Mesenteric fat pad (tissue), 1 donor: ENCODE measurements at places on chromosomes 16 and 17. TPM values are rescaled to one million over a fixed set of nuclear protein-coding genes. Genes with fewer than 3 reads are reported as not detected.

The DCUN1D3 gene
- 187 TPM for total RNA-seq

The SSTR5 gene
- not detected for total RNA-seq

The MT4 gene
- total RNA-seq: not detected

The SP6 gene
- total RNA-seq: 1.9 TPM

The KCNJ18 gene
- total RNA-seq: not detected

The KRT15 gene
- not detected for total RNA-seq

The CX3CL1 gene
- total RNA-seq: 14.6 TPM
